T-helper 9 cell (primary cell): ENCODE measurements at places on chromosomes 5 and 9.

DNA sequence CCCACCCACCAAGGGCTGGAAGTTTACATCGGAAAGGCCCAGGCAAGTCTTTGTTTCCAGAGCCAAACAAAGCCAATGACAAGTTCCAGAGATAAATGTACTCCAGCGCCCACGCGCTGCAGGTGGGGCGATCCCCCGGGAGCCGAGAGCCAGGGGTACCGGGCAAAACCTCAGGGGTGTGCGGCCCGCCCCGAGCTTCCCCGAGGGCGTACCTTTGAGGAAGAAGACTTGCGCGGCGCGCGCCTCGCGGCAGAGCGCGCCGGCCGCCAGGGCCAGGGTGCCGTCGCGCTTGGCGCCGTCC is 671 bp downstream of the DUSP1 start:
- DNase-seq: peak; percentile 15

DNA sequence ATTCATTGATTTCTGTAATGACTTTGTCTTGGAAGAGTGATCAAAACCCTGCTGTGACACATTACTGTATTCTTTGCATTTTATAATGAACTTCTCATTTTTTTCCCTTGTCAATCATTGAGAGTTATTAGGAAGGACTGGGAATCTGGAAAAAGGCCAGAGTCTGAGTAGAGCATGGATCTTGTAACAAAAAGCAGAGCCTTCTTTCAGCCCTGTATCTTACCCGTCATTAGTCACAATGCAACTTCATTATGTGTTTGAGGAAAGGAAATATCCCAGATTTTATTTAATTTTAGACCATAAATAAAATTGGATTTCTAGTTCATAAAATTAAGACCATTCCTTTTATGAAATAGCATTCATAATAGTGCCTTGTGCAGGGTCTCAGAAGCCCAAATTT is 131.4 kb downstream of the ARHGEF28 start:
- DNase-seq: no peak

- DNase-seq: no peak
These were observed 4.4 kb upstream of the N4BP3 start for GRCh38 chr5:178108966-178109365.

GRCh38 chr5:139394654-139395566 is at the start of gene PROB1:
PROB1 (minus strand) TSS chr5:139395104; CDS start chr5:139395081, 23 bp downstream.
- no peak for DNase-seq

GRCh38 chr9:4238522-4238921 is 61.3 kb downstream of the GLIS3 start:
- DNase-seq: no peak

- DNase-seq: no peak
These were observed 830 bp downstream of the PRRC1 start for GRCh38 chr5:127518319-127518621.

DNA sequence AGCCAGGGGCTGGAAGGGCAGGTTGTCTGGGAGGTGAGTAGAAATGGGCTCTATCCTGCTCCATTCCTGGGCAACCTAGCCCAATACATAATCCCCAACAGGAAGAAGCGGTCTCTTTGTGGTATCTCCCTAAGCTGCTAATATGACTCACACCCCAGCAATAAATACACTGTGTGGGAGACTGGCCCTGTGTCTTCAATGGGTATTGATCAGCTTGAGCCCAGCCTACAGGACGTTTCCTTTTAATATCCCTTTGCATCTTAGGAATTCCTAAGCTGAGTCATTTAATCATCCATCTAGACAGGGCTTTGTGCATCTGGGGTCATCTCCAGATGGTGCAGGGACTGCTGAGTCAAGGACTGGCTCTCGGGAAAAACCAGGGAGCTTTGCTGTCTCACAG is 207.0 kb upstream of the PANK3 start:
- no peak for DNase-seq

DNA sequence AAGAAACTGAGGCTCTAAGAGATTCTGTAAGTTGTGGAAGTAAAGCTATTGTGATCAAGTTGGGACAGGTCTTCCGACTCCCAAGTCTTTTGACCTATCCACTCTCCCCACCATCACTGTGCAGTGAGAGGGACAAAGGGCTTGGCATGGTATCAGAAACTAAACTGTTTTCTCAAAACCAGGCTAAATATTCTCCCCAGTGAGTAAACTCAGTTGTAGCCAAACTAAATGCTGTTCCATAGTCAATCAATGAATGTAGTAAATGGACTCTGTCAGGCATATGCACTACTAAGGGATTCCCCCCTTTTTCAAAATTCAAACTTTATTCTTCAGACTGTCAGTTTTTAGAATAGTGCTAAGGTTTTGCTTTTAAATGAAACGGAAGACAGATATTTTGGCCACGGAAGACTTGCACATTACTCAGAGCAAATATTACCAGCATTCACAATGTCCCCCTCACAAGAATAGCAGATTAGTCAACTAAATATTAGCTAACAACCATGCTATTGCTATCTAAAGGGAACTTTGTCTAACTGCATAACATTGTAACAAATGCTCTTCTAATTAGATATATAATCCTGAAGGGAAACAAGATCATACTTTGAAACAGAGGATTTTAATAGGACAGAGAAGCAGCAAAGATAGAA is 7.1 kb downstream of the PRKAA1 start:
- DNase-seq: no peak

GRCh38 chr5:143170104-143170503 is 233.4 kb downstream of the NR3C1 start:
- DNase-seq: no peak
